Stimulated activated CD8-positive, alpha-beta memory T cell treated with anti-CD3 and anti-CD28 coated beads, Interleukin-4, amount 100 ng/mL, for 4 hours (primary cell): ENCODE measurements at places on chromosomes 13 and 19.

GRCh38 chr13:91621161-91621560, 222.7 kb downstream of the GPC5 start:
- DNase-seq: no peak

DNA sequence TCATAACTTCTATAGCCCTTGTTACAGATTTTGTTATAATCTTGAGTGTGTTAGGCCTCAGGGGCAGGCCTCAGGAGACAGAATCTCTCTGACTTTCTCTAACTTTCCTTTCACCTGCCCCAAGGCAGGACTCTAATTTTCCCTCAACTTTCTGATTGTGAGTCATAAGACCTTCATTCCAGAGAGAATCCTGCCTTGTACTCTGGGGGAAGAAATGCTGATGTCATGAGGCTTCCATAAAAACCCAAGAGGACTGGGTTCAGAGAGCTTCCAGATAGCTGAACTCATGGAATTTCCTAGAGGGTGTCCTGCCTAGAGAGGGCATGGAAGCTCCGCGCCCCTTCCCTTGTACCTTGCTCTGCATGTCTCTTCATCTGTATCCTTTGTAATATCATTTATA, 5.3 kb upstream of the KBTBD6 start:
- DNase-seq: no peak

DNA sequence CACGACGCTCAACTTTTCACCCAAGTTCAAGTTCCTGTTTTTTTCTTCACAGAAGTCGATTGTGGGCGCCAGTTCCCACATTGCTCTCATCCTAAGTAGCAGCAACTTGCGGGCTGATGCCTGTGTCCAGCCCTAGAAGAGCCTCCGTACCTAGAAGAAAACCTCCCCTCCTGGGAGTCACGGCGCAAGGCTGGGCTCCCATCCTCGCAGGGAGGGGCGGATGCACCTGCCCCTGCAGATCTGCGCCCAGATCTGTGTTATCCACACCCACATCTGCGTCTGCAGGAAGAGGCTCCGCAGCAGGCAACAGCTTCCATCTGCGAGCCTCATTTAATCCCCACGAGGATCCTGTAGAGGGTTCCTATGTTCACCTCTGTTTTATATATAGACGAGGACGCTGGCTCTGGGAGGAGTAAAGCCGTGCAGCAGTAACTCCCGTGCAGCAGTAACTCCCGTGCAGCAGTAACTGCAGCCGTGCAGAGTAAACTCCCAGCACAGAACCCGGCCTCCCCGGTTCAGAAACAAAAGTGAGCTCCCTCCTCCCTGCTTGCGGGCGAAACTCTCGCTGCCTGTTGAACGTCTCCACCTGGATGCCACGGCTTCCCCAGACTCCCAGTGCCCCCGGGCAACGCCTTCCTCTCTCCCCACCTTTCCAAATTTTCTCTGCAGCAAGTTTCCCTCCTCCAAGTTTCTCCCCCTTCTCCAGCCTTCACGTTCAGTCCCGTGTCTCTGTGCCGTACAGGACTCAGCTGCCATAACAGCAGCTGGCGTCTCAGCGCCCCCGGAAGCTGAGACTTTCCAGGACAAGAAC, 23.5 kb upstream of the LAIR1 start:
- DNase-seq: no peak

DNA sequence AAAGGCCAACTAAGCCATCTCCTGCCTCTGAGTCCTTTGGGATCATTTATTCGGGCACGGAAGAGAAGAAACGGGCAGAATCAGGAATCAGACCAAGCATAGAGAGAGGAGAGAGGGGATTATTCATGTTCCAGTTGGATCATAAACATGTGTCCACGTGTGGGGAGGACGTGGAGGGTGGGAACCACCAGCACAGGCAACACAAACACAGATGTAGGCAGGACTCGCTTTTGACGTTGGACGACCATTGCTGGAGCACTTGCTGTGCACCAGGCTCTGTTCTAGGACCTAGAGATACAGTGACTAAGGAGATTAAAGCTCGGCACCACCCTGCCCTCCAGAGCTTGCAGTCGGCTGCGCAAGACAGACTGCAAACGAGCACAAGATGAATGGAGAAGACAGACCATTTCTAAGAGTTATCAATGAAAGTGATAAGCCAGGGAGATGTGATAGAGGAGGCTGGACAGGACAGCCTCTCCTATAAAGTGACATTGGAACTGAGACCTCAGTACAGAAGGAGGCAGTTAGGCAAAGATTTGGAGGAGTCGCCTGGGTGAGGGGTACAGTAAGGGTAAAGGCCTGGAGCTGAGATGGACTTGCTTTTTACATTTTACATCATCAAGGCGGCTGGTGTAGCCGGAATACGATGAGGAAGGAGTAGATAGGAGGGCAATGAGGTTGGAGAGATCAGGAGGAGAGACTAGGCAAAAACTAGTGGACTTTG, 716 bp downstream of the SH2D3A start:
- DNase-seq: no peak

DNA sequence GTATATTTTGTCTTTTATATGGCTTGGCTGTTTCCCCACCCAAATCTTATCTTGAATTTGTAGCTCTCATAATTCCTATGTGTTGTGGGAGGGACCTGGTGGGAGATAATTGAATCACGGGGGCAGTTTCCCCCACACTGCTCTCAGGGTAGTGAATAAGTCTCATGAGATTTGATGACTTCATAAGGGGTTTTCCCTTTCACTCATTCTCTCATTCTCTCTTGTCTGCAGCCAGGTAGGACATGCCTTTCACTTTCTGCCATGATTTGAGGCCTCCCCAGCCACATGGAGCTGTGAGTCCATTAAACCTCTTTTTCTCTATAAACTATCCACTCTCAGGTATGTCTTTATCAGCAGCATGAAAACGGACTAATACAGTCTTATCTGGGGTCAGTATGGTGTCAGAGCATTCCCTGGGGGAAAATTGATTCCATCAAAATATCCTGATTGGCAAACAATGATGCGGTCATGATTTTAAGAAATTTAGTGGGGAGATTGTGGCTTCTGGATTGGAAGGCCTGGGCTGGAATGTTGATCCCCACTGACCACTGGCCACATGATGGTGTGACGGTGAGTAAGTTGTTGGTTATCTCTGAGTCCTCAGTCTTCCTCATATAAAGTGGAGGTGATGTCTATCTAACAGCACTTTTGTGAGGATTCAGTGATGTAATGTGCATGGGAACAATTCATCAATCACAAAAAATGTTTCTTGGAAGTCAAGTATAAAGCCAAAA, 27.5 kb upstream of the ANKRD10 start:
- DNase-seq: no peak

GRCh38 chr13:37289212-37289935, 183.9 kb upstream of the CSNK1A1L start:
- DNase-seq: no peak

GRCh38 chr19:5628919-5629481, 6.1 kb downstream of the SAFB start:
- DNase-seq: no peak

- no peak for DNase-seq
Measured at GRCh38 chr19:45402298-45403061, 2.4 kb downstream of the PPP1R13L start.

DNA sequence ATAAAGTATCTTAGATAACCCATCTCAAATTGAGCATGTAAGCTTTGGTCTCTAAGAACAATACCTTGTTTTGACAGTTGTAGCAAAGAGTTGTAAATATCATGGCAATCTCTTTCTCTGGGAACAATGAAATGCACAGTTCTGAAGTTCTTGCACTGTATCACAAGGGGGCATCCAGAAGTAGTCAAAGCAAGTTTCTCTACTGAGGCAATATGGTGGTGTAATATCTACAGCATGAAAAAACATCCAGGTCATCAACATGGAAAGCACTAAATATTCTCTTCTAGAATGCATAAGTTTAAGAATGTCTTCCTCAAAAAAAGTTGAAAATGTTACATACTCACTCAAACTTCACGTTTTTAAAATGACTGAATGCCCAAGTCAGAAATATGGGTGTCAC, 19.6 kb downstream of the MTMR6 start:
- DNase-seq: no peak

- no peak for DNase-seq
Measured at GRCh38 chr13:29654384-29654783, 58.9 kb upstream of the SLC7A1 start.

- no peak for DNase-seq
Measured at GRCh38 chr13:37270226-37271001, 164.9 kb upstream of the CSNK1A1L start.

DNA sequence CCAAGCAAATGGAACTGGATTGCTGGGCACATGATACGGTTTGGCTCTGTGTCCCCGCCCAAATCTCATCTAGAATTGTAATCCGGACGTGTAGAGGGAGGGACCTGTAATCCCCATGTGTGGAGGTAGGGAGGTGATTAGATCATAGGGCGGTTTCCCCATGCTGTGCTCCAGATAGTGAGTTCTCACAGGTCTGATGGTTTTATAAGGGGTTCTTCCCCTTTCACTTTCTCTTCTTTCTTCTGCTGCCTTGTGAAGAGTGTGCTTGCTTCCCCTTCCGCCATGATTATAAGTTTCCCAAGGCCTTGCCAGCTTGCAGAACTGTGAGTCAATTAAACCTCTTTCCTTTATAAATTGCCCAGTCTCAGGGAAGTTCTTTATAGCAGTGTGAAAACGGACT, 32.6 kb upstream of the MTIF3 start:
- DNase-seq: no peak

- DNase-seq: no peak
Measured at GRCh38 chr13:36848199-36848982, 29.4 kb downstream of the RFXAP start.

GRCh38 chr13:23849670-23850069, 39.5 kb downstream of the MIPEP start:
- DNase-seq: no peak
